Large intestine (tissue), 12 donors: ENCODE measurements at places on chromosomes 12 and 14.

- DNase-seq = no peak
Measured at GRCh38 chr12:64261813-64262212, 39.7 kb upstream of the KICS2 start.

DNA sequence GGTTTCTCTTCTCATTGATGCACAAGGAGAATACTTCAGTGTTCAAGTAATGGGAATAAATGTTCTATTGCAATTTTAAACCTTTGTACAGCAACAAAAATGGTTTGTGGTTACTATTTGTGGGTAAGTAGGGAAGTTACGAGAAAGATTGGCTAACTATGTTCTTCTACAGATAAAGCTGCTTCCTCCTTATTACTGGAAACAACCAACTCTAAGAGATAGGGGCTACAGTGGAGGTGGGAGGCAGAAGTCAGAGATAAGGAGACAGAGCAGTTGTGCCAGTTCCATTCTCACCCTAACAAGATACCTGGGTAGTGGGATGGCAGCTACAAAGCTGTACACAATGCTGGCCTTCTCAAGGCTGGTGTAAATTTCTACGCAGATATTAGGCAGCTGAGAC, 16.2 kb downstream of the NOXRED1 start:
- no peak for DNase-seq

GRCh38 chr12:21340403-21340802, 5.7 kb upstream of the SLCO1A2 start:
- peak; percentile 8 for DNase-seq

DNA sequence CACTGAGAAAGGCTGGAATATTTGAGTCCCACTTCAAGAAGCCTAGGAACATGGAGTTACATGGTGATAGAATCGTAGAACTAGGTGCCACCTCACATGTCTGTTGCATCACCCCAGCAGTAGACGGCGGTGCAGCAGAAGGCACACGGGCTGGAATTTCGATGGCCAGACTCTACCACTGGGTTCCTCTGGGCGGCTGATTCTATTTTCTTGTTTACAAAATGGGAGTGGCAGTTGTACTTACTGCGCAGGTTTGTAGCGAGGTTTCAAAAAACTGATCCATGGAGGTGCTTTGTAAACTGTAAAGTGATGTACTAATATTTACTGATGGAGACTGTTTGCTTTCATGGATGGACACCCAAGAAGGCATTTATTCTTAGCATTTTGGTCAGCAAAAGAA, 45.7 kb downstream of the WDR20 start:
- peak; percentile 21 for DNase-seq

DNA sequence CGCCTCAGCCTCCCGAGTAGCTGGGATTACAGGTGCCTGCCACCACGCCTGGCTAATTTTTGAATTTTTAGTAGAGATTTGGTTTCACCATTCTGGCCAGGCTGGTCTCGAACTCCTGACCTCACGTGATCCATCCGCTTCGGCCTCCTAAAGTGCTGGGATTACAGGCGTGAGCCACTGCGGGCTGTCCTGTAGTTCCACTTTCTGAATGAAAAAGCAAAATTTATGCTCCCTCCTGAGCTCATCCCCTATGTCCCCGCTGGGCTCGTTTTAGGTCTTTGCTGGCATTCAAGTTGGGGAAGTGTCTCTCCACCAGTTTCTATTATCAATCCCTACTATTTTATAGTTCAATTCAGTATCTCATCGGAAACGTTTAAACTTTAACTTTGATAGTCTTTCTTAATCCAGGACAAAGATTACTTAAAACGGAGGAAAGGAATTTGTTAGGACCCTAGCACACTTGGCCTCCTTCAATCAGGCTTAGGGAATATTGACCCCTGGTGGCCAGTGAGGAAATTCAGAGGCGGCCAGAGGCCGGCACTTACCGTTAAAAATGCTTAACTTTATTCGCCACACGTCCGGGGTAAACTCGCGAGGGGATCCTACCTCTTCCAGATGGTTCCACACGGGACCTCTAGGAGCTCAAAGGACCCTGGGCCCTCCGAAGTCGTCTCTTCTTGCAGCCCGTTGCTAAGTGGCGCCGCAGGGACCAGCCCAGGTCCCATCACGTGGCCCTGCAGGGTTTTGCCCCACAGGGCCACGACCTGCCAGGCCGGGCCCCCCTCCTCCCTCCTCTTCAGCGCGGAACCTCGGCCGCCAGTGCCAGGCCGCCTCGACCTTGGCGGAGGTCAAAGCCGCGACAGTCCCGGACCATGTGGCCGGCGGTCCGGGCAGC, 11.4 kb upstream of the DNAL1 start:
- DNase-seq = peak; percentile 73

GRCh38 chr14:77838831-77839511, 39.1 kb downstream of the ADCK1 start:
- no peak for DNase-seq

GRCh38 chr14:104130974-104131651, 7.3 kb upstream of the KIF26A start:
- DNase-seq = peak; percentile 43

DNA sequence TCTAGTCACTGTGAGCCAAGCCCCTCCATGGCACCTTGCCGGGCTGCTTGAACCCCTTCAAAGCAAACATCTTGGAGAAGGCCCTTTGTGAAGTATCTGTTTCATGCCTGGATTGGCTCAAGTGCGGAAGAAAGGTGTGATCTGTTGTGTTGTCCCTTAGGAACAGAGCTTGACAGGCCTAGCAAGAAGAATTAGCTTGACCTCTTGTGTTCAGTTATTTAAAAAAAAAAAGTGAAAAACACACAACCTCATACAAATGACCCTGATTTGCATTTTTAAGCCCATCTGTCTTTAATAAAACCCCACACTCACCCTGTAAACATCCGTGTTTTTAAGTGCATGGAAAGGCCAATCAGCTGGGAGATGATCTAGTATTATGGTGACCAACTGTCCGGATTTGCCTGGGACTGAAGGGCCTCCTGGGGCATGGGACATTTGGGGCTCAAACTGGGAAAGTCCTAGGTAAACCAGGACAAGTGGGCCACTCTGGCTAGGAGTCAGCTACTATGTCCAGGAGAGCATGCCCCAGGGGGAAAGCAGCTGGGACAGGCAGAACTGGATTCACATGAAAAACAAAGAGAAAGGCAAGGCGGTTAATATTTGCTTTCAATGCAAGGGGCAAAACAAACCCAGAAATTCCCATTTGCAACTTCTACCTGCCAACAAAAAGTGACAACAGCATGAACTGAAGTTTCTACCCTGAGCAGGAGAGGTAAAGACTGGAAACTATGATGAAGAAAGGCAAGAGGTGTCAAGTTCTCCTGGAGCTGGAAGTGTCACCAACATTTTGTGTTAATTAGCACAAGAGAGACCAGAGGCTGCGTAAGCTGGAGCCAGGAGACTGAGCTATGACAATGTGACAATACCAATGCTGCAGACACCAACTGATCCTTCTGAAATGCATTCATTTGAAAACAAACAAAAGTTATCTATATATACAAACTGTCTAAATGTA, 78.6 kb downstream of the CLMN start:
- no peak for DNase-seq

GRCh38 chr12:127677537-127678131, 589.3 kb upstream of the TMEM132C start:
- DNase-seq = peak; percentile 51

DNA sequence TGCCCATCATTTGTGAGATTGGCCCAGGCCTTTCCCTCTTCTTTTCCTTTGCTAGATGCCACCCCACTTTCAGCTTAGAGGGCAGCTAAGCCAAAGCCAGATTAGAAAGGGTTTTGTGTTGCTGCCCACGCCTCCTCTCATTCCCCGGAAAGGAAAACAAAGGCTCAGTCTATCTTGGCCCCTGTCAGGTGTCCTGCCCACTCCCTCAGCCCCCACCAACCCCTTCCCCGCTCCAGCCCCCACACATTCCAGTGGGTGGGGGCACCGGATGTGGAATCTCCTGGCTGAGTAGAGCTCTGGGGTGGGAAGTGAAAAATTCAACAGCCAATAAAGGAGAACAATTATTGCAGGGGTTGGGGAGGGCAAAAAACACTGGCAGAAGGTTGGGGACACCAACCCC, 2.2 kb downstream of the BLOC1S1 start:
- no peak for DNase-seq

DNA sequence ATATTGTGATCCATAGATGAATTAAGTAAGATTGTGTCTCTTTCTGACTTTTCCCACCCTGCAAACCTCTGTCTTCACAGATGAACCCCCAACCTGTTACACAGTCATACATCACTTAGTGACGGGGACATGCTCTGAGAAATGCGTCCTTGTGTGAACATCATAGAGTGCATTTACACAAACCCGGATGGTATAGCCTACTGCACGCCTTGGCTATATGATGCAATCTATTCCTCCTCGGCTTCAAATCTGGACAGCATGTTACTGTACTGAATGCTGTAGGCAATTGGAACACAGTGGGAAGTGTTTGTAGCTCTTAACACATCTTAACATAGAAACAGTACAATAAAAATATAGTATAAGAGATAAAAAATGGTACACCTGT, 7.4 kb upstream of the TESPA1 start:
- DNase-seq = no peak

GRCh38 chr14:85315733-85316290, 214.1 kb upstream of the FLRT2 start:
- DNase-seq = no peak

DNA sequence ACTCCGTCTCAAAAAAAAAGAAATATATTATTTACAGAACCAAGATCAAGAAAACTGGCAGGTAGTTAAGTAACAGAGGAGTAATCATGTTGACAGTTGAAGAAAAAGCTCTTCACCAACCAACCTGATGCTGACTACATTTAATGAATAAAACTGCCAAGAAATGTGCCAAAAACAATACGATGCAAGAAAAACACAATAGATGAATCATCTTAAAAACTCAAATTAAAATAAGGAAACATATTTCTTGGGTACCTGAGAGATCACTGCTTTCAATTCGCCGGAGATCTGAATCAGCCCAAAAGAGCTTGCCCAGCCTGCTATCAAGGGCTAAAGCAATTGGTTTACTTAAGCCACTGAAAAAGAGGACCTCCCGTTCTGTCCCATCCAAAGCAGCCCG, 76.4 kb downstream of the BCL2L14 start:
- DNase-seq = no peak

- DNase-seq = no peak
Measured at GRCh38 chr14:89201645-89202044, 215.4 kb downstream of the FOXN3 start.

- DNase-seq = no peak
Measured at GRCh38 chr12:111642681-111643426, 42.9 kb downstream of the BRAP start.

DNA sequence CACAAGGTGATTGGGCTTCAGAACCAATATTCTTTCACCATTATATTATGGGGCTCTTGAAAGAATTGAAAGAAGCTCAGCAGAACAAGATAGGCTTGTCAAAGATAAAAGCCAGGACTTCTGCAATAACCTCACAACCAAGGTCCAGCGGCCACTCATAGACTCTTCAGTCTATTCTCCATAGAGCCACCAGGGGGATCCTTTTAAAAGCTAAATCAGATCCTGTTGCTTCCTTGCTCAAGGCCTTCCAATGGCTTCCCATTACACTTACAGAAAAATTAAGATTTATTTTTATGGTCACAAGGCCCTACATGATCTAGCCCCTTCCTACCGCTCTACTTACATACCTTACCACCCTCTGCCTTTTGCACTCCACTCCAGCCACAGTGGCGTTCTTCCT, 169.6 kb downstream of the C12orf42 start:
- no peak for DNase-seq

DNA sequence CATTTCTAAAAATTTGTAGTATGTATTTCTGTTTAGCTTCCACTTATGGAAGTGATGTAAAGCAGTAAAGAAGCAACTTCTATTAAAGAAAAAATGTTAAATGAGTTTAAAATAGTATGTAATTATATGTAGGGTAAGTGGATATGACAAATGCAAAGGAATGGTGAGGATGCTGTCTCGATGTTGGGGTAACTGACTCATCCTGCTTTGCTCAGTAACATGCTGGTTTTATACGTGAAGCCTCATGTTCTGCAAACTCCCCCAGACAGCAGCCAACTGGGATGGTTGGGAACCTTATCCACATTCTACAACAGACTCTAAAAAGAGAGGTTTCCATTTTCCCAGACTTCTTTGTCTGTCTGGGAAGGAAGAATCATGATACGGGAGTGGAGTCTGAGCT, 1006.4 kb upstream of the TMEM132C start:
- DNase-seq = no peak

DNA sequence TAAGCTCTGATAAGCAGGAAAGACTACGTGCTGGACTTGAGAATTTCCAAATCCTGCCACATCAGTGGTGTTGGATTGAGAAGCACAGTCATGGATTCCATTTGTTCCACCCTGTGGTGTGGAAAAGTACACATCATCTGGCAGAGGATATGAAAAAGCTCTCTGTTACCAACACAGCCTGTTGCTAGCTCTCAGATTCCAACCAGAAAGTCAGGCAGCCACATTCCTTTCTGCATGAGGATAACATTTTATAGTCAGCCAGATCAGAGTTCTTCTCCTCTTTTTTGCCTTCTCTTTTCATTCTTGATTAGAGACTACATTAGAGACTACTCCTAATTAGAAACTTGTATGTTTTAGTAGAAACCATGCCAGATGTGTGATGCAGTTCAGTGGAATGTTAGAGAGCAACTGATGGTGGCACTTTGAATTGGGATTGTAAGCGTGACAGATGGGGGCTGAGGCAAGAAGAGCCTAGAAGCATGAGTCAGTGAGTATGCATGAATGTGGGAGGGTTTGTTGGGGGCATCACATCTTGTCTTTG, 61.2 kb upstream of the STXBP6 start:
- DNase-seq = peak; percentile 33

GRCh38 chr12:111444925-111445725, 39.4 kb downstream of the SH2B3 start:
- peak; percentile 54 for DNase-seq

DNA sequence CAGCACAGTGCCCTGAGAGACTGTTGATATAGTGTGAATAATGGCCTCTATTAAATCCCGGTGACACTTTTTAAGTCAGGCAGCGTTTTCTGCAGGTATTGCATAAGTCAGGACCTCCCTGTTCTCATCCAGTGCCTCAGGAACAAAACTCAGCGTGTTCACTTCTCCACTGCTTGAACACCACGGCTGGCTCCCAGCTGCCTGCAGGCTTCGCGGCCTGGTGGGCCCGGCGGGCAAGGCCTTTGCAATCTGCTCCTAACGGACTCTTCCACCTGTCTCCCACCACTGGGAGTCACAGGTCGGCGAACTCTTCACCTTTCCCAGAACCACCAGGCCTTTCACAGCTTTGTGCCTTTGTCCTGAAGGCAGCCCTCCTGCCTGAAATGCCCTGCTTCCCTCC, 18.7 kb downstream of the RFX4 start:
- DNase-seq = no peak

DNA sequence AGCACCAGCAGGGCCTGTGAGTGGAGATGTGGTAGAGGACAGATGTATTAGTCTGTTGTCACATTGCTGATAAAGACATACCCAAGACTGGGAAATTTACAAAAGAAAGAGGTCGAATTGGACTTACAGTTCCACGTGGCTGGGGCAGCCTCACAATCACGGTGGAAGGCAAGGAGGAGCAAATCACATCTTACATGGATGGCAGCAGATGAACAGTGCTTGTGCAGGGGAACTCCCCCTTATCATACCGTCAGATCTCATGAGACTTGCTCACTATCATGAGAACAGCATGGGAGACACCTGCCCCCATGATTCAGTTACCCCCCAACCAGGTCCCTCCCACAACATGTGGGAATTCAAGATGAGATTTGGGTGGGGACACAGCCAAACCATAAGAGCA, 361.9 kb downstream of the VRK1 start:
- DNase-seq = no peak
